ENCODE measurements at places on chromosomes 2 and 18.

GRCh38 chr2:49226360-49226759 is 72.0 kb upstream of the FSHR start:
- DNase-seq = no peak

- no peak for DNase-seq
Measured at GRCh38 chr2:151729415-151729811, 4.9 kb downstream of the NEB start.

DNA sequence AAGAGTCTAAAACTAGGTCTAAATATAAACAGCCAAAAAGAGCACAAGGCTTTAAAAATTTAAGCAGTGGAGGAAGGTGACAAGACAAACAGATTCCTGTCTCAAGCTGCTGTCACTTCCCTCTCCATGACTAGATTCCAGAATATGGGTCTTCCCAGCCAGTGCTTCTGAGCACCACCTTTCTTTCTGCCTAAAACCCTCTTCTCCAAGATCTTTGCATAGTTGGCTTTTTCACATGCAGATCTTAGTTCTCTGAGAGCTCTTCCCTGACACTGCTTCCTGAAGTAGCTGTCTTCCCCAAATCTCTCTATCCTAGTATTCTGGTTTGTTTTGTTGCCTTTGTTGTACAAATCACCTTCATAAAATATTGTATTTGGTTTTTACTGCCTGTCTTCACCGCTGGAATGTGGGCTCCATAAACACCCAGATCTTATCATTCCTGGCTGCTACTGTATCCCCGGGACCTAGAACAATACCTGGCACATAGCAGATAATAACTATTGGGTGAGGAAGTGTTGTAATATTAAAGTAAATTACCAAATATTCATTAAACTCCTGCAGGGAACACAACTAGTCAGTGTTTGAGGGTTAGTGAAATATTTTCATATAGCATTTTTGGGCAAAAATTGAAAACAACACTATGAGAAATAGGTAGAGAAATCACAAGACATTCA is 150.2 kb downstream of the CCDC85A start:
- DNase-seq = no peak

GRCh38 chr2:180657054-180657453 is 323.4 kb upstream of the UBE2E3 start:
- DNase-seq = no peak
